ENCODE measurements at places on chromosomes 3 and 15.

GRCh38 chr15:95584088-95584487 lies 746.4 kb upstream of the NR2F2 start:
- DNase-seq: no peak

GRCh38 chr15:75156326-75157215 lies 45.1 kb upstream of the C15orf39 start:
- DNase-seq: no peak

GRCh38 chr3:160935413-160936095 lies 169.6 kb downstream of the B3GALNT1 start:
- no peak for DNase-seq

DNA sequence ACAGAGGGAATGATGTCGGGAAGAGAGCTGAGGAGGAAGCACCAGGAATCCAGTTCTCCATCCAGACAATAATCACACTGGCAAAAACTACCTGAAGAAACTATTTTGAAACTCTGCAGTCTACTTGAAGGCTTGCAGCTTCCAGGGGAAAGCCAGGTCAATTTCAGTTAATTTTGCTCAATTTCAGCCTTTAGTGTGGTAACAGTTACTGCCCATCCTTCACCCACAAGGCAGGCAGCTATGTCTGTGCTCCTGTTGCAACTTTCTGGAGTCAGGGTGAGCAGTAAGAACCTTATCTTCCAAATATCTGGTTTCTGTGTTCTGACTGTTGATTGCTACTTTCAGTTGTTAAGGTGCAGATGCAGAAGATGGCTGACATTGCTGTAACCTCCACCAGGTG lies 221.7 kb downstream of the ADAMTS17 start:
- no peak for DNase-seq

DNA sequence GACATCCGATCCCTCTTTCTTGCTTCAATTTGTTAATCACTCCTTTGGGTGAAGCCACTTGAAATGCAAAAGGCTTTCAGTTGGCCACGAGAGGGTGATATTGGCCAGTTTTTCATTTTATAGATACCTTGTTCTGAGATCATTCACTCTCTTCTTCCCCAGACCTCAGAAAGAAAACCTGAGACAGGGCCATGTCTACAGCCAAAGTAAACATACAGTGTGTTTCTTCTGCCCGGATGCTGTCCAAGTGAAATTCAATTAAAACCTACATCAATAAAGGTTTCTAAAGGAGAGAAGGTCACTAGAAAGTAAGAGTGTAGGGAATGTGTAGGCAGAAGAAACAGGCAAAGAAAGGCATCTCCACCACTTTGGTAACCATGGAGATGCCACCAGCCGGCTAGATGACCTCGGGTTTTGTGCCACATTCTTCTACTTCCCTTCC lies 39.5 kb upstream of the FMN1 start:
- DNase-seq: peak; percentile 58

- no peak for DNase-seq
These were observed 39.6 kb upstream of the SLCO3A1 start for GRCh38 chr15:91813924-91814323.

GRCh38 chr15:64092864-64093626 lies 593 bp downstream of the CIAO2A start:
- peak; percentile 55 for DNase-seq

- peak; percentile 69 for DNase-seq
These were observed 426 bp downstream of the KAT2B start for GRCh38 chr3:20040548-20041196.
